Naive thymus-derived CD4-positive, alpha-beta T cell (primary cell): ENCODE measurements at places on chromosomes 5 and 9. TPM values are rescaled to one million over a fixed set of nuclear protein-coding genes. Genes with fewer than 3 reads are reported as not detected.

DNA sequence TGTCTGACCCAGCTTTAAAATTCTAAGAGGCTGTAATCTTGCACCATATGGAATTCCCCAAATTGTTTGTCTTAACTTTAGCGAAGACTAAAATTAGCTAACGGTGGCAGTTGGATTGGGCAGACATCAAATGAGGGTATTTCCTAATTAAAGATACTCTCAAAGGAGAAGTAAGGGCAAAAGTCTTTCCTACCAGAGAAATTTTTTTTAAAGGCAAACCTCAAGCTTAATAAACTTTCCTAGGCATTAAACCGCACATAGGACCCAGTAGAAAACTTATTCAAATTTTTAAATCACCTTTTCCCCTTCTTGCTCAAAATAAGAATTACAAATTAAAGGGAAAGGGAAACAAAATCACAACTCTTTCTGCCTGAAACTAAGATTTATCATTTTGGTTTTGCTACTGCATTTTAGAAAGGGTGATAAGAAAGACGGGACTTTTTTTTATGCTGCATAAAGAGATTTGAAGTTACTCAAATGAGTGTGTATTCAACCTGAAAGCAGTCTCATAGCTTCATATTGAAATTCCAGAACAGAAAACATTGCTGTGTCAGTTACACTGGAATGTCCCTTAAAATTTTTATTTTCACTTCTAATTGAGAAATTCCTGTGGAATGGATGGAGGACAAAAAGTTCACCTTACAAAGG, 189.1 kb upstream of the PTGER4 start:
- H3K4me3 ChIP-seq, result no peak overlapping the region
- H3K27ac ChIP-seq, result no peak overlapping the region
- H3K36me3 ChIP-seq, result no peaks in the 10 kb centered on the region
- DNase-seq, result no peak
- peaks cover 6% of the 10 kb centered on the region for H3K4me1 ChIP-seq
- no peaks in the 10 kb centered on the region for H3K27me3 ChIP-seq

Gene IER5L
- polyA plus RNA-seq, result 0.08 TPM

- no peak within 1 kb of the TSS for H3K27ac ChIP-seq
- H3K4me1 ChIP-seq, result no peaks in the 10 kb centered on the region
- no peaks in the 10 kb centered on the region for H3K36me3 ChIP-seq
- no peaks in the 10 kb centered on the region for H3K27me3 ChIP-seq
- DNase-seq, result no peak
- no peak within 1 kb of the TSS for H3K4me3 ChIP-seq
Measured at GRCh38 chr5:135578685-135579341, at the start of gene CXCL14. TSS of gene CXCL14 (minus strand) at chr5:135578991. CDS start at chr5:135578778, 213 bp downstream.

GRCh38 chr9:120556775-120557174, 23.2 kb downstream of the CDK5RAP2 start:
- no peak overlapping the region for H3K4me3 ChIP-seq
- H3K27ac ChIP-seq, result no peak overlapping the region
- H3K36me3 ChIP-seq, result no peaks in the 10 kb centered on the region

GRCh38 chr9:34450644-34451043, 7.7 kb downstream of the FAM219A start:
- no peaks in the 10 kb centered on the region for H3K36me3 ChIP-seq
- H3K27me3 ChIP-seq, result no peaks in the 10 kb centered on the region
- no peak for DNase-seq
- no peak overlapping the region for H3K27ac ChIP-seq
- no peak overlapping the region for H3K4me3 ChIP-seq
- no peaks in the 10 kb centered on the region for H3K4me1 ChIP-seq

- H3K36me3 ChIP-seq, result no peaks in the 10 kb centered on the region
- H3K4me3 ChIP-seq, result no peak overlapping the region
- no peak for DNase-seq
- no peak overlapping the region for H3K27ac ChIP-seq
- no peaks in the 10 kb centered on the region for H3K27me3 ChIP-seq
- H3K4me1 ChIP-seq, result no peaks in the 10 kb centered on the region
Measured at GRCh38 chr9:34675869-34676268, 13.4 kb upstream of the CCL27 start.

Gene MEF2C
- 0.77 TPM for polyA plus RNA-seq

GRCh38 chr5:108266242-108266641, 115.7 kb downstream of the FBXL17 start:
- no peak overlapping the region for H3K27ac ChIP-seq
- no peak for DNase-seq
- H3K36me3 ChIP-seq, result no peaks in the 10 kb centered on the region

Gene EGFLAM
- not detected for polyA plus RNA-seq

Gene DDX4
- not detected for polyA plus RNA-seq

DNA sequence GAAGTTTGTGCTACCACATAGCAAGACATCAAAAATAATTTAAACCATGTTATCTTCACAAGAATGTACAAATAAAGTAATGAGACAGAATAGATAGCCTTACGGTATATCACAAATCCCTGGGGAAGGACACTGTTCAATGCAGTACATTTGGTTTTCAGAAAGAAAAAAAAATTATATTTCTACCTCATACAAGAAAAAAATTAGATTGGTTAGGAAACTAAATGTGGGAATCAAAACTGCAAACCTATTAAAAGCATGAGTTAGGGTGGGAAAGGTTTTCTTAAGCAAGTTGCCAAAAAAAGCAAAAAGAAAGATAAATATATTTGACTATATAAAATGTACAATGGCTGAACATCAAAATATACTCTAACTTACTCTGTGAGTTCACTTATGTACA, 201.9 kb upstream of the NREP start:
- no peak overlapping the region for H3K27ac ChIP-seq
- no peak overlapping the region for H3K4me3 ChIP-seq

DNA sequence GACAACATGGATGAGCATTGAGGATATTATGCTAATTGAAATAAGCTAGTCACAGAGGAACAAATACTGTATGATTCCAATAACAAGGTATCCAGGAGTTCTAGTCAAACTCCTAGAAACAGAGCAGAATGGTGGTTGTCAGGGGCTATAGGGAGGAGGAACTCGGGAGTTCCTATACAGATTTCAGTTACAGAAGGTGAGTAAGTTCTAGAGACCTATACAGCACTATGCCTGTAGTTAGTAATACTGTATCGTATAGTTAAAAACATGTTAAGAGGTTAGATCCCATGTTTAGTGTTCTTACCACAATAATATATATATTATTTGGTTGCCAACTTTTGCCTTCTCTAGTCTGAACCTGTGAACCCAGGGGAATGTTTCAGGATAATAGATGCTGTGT, 7.9 kb upstream of the OXCT1 start:
- H3K4me1 ChIP-seq, result no peaks in the 10 kb centered on the region
- H3K27me3 ChIP-seq, result no peaks in the 10 kb centered on the region
- no peak overlapping the region for H3K27ac ChIP-seq
- H3K4me3 ChIP-seq, result no peak overlapping the region
- no peak for DNase-seq

- H3K4me3 ChIP-seq, result no peak overlapping the region
- no peak overlapping the region for H3K27ac ChIP-seq
- no peak for DNase-seq
- H3K36me3 ChIP-seq, result no peaks in the 10 kb centered on the region
- H3K4me1 ChIP-seq, result no peaks in the 10 kb centered on the region
- no peaks in the 10 kb centered on the region for H3K27me3 ChIP-seq
Measured at GRCh38 chr5:61680247-61680646, 348.2 kb downstream of the ZSWIM6 start.

DNA sequence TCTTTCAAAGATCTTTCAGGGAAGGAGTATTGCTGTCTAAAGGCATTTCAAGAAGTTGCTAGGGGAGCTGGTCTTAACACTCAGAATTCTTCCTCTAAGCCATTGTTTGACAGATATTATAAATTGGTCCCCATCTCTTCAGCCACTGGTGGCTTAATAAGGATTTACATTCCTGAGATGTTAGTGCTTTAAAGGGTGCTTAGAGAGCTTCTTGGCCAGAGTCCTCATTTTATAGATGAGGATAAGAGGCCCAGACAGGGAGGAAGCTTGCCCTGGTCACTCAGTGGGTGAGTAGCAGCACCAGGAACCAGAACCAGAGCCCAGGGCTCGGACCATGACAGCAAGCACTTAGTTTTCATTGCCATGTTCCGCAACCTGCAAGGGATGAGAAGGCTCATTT, 53.2 kb downstream of the GALNT10 start:
- DNase-seq, result no peak
- no peaks in the 10 kb centered on the region for H3K36me3 ChIP-seq

GRCh38 chr5:72328172-72328571, 8.0 kb downstream of the PTCD2 start:
- DNase-seq, result no peak
- no peaks in the 10 kb centered on the region for H3K4me1 ChIP-seq
- H3K27ac ChIP-seq, result no peak overlapping the region
- H3K4me3 ChIP-seq, result no peak overlapping the region

Gene SPINK13
- not detected for polyA plus RNA-seq

Gene PAXX
- 59.1 TPM for polyA plus RNA-seq

Gene ARL14EPL
- polyA plus RNA-seq, result not detected

Gene PRRX2
- polyA plus RNA-seq, result not detected

Gene PLCXD3
- not detected for polyA plus RNA-seq

- H3K4me3 ChIP-seq, result peak overlapping the region; percentile 51
- DNase-seq, result peak; percentile 66
- H3K27me3 ChIP-seq, result no peaks in the 10 kb centered on the region
- peak overlapping the region; percentile 95 for H3K27ac ChIP-seq
Measured at GRCh38 chr9:97904725-97905124, 17.6 kb downstream of the TRMO start.

DNA sequence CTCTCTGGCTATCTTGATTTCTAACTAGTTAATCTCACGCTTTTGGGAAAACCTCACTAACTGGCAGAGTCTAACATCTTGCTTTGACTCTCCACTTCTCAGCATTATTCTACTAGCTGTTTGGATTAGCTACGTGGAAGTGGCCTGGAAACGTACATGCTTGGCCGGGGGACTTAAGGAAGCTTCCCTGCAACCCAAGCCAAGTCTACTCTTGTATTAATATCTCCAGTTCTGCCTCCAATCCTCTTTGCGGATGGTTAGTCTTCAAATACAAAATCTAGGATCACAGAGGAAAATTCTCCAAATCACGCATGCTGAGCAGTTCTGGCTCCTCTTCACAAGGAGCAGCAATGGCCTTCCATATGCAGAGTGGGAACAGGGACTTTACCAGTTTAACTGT, 51.8 kb upstream of the RETREG1 start:
- no peak for DNase-seq
- no peaks in the 10 kb centered on the region for H3K4me1 ChIP-seq
- no peak overlapping the region for H3K27ac ChIP-seq
- H3K36me3 ChIP-seq, result no peaks in the 10 kb centered on the region
- H3K4me3 ChIP-seq, result no peak overlapping the region

Gene SLCO4C1
- polyA plus RNA-seq, result 0.09 TPM

- H3K4me1 ChIP-seq, result no peaks in the 10 kb centered on the region
- DNase-seq, result no peak
- no peak overlapping the region for H3K27ac ChIP-seq
Measured at GRCh38 chr9:130523921-130524320, 55.5 kb upstream of the FUBP3 start.

DNA sequence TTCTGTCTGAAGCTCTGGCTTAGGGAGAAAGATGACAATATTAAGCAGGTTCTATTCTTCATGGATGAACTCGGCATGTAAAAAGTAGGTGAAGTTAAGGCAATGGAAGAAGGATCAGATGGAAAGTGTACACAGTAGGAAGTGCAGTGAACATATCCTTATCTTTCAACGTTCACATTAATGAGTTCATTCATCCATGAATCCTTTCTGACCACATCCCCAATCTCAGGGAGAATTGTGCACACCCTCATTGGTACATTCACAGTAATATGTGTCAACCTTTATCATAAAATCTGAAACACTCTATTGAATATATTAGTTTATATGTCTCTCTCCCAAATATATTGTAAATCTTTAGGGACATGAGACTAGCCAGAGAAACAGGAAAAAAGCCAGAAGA, 5.5 kb downstream of the GIN1 start:
- H3K27ac ChIP-seq, result no peak overlapping the region
- H3K4me3 ChIP-seq, result no peak overlapping the region
- no peaks in the 10 kb centered on the region for H3K36me3 ChIP-seq

Gene ZNF658
- polyA plus RNA-seq, result 4.3 TPM

Gene SPATA31C1
- not detected for polyA plus RNA-seq

DNA sequence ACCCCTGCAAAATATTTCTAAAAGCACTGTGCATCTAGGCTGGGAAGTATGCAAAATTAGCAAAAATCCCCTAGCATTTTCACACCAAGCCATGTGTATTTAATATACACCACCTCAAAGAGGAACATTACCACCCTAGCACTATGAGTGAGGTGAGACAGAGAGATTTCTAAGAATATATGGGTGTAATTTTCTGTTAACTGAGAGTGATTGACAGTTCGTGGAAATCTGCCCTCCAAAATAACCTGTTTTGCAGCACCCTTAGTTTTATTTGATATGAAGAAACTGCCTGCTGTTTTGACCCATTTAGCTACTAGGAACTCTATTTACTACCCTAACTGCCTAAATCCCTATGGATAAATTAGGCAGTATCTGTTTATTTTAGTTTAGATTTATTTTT, 64.2 kb upstream of the CDKN2B start:
- no peaks in the 10 kb centered on the region for H3K36me3 ChIP-seq
- H3K27me3 ChIP-seq, result no peaks in the 10 kb centered on the region
- no peak overlapping the region for H3K27ac ChIP-seq
- no peak for DNase-seq
- H3K4me1 ChIP-seq, result peaks cover 26% of the 10 kb centered on the region
- no peak overlapping the region for H3K4me3 ChIP-seq

DNA sequence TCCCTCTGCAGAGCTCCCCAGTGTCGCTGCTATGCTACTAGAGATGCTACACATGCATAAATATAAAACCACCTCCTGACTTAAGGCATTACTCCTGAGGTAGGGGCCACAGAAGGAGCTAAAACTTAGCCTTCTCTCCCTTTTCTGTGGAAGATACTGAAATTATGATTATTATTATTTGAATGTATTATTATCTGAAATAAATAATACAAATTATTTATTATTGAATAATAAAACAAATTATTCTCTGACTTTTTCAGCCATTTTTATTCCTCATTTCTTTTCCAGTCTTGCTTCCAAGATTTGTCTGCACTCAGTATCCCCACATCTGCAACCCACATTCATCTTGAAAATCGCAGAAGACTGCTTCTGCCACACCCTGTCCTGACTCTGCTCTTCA, 414.9 kb upstream of the ACO1 start:
- DNase-seq, result no peak
- H3K4me1 ChIP-seq, result no peaks in the 10 kb centered on the region
- H3K27ac ChIP-seq, result no peak overlapping the region
- no peaks in the 10 kb centered on the region for H3K27me3 ChIP-seq

- H3K4me3 ChIP-seq, result no peak overlapping the region
- H3K36me3 ChIP-seq, result no peaks in the 10 kb centered on the region
- H3K27me3 ChIP-seq, result no peaks in the 10 kb centered on the region
- DNase-seq, result no peak
- H3K27ac ChIP-seq, result no peak overlapping the region
Measured at GRCh38 chr9:133897675-133898074, 94.4 kb downstream of the VAV2 start.

Gene SPATA31D3
- not detected for polyA plus RNA-seq
